Islet precursor cell (in vitro differentiated cells): ENCODE measurements at places on chromosomes 13 and 19.

DNA sequence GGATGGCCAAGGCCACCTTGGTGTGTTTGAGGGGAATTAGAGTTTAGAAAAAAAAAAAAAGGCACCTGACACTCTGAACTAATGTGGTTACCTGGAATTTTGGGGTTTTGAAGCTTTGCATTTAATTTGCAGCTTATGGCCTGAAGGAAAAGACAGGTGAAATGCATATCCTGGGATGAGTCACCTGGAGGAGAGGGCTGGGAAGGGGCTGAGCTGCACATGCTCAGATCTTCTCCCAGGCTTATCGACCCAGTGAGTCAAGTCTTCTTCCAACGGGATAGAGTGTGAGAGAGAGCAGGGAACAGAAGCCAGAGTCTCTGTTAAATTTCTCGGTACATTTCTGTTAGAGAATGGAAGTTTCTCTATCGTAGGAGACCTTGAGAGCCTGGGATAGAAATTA lies 29.7 kb upstream of the ALOX5AP start:
- peak; percentile 85 for DNase-seq

- DNase-seq: no peak
Measured at GRCh38 chr13:105083992-105084391, 1451.5 kb downstream of the EFNB2 start.

- peak; percentile 89 for DNase-seq
Measured at GRCh38 chr19:1929021-1929742, 11.8 kb upstream of the CSNK1G2 start.

DNA sequence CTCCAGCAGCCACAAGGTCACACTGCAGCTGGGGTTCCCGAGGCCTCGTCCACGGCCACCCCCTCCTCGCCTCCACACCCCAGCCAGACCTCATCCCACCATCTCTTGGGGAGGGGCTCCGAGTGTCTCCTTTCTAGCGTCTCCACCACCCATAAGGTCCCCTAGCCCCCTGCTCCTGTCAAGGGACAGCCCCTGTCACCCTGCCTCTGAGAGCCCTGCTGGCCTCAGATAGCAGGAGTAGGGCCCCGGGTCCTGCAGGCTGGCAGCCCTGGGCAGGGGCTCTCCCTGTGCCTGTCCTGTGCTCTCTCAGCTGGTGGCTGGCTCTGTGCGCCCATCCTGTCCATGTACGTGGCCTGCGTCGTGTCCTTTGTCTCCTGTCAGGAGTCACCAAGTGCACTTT lies 17.0 kb downstream of the COMP start:
- no peak for DNase-seq

DNA sequence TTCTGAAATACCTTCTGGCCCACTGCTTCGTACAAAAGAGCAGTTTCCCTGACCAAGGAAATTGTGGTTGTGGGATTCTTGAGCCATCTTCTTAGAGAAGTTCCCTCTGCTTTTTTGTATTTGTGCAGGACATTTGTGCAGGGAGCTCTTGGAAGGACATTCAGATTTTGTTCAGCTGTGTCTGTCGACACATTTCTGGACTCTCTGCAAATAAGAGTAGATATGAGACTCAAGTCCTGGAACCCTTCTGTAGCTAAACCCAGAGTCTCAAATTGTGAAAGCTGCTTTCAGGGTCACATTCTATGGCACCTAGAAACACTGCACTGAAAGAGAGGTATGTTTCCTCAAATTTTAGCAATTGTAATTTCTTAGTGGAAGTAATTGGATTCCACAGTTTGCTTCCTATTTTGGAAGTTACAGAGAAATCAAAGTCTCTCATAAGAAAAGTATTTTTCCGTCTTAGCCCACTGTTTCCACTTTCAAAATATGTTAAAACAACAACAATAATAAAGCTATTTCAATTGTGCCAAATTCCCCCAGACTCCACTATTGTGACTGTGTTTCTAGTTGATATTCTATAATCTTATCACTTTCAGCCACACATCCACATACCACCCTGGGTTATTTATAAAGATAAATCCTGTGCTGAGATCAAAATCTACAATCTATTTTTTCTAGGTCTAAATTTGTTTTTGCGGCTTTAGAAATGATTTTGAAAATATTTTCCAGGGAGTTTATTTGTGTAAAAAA lies 224.0 kb downstream of the COG6 start:
- no peak for DNase-seq

- no peak for DNase-seq
Measured at GRCh38 chr13:31862828-31863227, 123.5 kb downstream of the RXFP2 start.

GRCh38 chr19:21569494-21569865 lies 64.1 kb downstream of the ZNF429 start:
- DNase-seq: no peak

DNA sequence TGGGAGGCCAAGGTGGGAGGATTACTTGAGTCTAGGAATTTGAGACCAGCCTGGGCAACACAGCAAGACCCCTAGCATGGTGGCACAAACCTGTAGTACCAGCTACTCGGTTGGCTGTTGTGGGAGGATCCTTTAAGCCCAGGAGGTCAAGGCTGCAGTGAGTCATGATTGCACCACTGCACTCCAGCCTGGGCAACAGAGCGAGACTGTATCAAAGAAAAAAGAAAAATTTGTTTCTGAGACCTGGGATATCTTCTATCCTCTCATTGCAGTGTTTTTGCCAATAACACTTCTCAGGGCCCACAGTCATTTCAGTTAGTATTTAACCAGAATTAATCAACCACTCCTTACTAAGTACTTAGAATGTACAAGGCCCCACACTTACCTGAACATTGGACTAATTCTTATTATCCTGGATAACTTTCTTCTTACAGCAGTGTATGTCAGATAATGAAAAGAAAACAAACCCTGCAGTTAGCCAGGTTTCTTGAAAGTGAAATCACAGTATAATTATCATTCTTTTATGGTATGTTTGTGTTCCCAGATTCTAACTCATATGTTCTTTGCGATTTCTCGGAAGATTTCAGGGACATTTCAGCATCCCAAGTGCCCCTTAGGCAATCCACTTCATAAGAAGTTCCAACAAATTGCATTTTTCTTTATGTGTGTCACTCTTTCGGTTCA lies 75.6 kb upstream of the KLF5 start:
- no peak for DNase-seq

GRCh38 chr19:30804751-30805150 lies 432.6 kb downstream of the ZNF536 start:
- DNase-seq: no peak

GRCh38 chr13:50208826-50209335 lies 193.6 kb downstream of the KCNRG start:
- DNase-seq: peak; percentile 97

- no peak for DNase-seq
Measured at GRCh38 chr13:85332615-85333014, 466.6 kb downstream of the SLITRK6 start.

DNA sequence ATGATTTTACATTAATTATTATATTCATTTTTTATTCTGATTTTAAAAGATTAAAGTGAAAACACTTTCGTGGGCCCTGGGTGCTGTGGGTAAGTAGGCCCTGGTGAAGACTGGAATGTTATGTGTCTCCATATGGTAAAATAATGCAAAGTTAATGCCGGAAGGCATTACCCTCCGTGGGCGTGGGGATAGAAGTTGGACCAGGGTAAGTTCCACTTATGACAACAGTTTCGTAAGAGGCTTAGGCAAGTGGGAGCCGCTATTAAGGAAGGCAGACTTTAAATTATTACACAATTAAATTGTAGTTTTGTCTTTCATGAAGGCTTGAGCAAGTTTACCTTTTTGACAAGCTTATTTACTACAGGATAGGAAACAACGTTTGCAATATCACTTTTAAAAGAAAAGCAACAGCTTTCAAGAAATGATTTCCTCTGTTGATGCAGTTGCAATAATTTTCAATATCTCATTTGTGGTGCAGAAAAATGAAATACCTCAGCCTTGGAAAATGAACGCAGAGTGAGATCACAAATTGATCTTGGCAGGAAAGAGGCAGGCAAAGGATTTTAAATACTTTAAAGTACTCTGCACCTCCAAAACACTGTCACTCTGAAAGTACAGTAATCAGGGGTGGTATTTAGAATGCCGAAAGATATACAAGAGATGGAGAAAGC lies 310.6 kb downstream of the DCT start:
- no peak for DNase-seq

DNA sequence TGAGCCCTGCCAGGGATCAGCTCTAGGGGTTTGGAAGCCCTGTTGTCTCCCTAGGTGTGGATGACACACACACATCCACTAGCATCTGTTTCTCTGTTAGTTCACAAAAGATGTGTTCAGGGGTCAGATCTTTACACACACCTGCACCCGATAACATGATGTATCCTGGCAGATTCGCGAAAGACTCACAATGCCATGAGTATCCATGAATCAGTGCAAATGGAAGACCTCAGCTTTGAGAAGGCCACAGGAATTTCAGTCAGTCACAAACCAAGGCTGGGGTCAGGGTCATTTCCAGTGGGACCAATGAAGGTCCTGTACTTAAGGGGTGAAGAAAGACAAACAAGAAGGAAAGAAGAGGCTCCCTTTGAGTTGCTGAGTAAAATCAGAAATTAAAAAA lies 898.2 kb downstream of the UQCRFS1 start:
- no peak for DNase-seq

GRCh38 chr13:93690139-93690538 lies 463.5 kb downstream of the GPC6 start:
- no peak for DNase-seq

GRCh38 chr13:21348488-21349120 lies 110.5 kb downstream of the ZDHHC20 start:
- no peak for DNase-seq

DNA sequence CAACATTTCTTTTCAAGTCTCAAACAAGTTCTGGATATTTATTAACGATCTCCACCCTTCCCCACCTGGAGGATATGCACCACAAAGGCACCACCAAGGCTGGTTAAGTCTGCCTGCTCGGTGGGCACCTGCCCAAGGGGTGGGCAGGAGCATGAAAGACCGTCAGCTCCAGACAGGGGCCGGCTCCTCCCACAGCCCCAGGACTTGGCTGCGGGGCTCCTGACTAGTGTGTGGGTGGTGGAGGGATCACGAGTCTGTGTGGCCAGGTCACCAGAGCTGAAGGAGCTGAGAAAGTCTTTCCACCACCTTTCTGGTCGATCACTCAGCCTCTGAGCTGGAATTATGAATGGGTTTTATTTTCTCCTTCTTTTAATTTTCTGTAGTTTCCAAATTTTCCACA lies 7.8 kb downstream of the SLC7A1 start:
- DNase-seq: no peak

- DNase-seq: no peak
Measured at GRCh38 chr19:40281381-40282208, 3.5 kb downstream of the AKT2 start.

DNA sequence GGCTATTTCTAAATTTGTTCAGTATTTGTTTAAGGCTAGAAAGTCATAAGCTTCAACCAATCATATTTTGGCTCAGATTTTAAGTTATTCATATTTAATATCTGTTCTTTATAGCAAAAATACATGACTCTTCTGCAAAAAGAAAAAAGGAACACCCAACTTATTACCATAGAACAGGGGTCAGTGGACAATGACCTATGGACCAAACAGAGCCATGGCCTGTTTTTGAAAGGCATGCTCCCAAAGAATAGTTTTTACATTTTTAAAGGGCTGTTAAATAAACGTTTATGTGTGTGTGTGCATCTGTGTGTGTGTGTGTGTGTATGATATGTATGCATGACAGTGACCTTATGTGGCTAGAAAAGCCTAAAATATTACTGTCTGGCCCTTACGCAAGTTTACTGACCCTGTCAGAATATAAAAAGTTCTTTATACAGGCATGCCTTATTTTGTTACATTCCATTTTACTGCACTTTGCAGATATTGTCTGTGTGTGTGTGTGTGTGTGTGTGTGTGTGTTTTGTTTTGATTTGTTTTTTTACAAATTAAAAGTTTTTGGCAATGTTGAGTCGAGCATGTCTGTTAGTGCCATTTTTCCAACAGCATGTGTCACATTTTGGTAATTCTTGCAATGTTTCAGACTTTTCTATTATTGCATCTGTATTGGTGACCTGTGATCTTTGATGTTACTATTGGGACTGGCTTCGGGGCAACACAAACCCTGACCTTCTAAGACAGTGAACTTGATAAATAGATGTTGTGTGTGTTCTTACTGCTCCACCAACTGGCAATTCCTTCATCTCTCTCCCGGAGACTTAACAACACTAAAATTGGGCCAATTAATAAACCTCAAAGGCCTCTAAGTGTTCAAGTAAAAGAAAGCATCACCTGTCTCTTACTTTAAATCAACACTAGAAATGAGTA lies 22.0 kb downstream of the KLF12 start:
- no peak for DNase-seq

DNA sequence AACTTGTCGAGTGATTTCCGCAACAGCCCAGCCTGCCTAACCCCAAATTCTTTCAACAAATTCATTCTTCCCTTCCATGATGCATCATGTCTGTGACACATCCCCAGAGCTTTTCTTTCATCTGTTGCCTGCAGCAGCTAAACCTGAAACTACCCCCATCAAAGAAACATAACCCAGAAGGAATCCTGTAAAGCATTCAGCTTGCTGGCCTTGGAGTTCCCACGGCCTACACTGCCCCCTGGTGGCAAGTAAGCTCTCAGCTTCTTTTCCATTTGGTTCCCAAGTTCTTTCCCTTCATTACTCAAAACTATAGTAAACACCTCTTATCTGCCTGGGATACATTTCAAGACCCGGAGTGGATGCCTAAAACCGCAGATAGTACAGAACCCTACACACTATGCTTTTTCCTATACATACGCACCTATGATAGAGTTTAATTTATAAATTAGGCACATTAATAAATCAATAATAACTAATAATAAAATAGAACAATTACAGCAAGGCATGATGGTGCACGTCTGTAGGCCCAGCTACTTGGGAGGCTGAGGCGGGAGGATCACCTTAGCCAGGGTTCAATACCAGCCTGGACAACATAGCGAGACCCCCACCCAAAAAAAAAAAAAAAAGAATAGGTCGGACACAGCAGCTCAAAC lies 7.4 kb downstream of the ETHE1 start:
- peak; percentile 94 for DNase-seq

GRCh38 chr13:95391785-95392184 lies 90.5 kb upstream of the ABCC4 start:
- DNase-seq: no peak

GRCh38 chr19:57583521-57584416 lies at the start of gene ZIK1:
ZIK1 (plus strand) TSS chr19:57584145; CDS start chr19:57584357, 212 bp downstream.
- peak; percentile 92 for DNase-seq

- DNase-seq: no peak
Measured at GRCh38 chr13:80296638-80297037, 44.3 kb downstream of the SPRY2 start.

- no peak for DNase-seq
Measured at GRCh38 chr13:51760592-51760991, 43.4 kb downstream of the DHRS12 start.

- DNase-seq: no peak
Measured at GRCh38 chr19:15292847-15293582, 39.3 kb downstream of the BRD4 start.

GRCh38 chr13:101116341-101116740 lies 300.0 kb downstream of the NALCN start:
- DNase-seq: no peak

- no peak for DNase-seq
Measured at GRCh38 chr19:11191934-11192333, 5.4 kb downstream of the KANK2 start.

- DNase-seq: no peak
Measured at GRCh38 chr19:47302249-47302648, 7.4 kb upstream of the C5AR1 start.

GRCh38 chr13:25939961-25940687 lies 111.7 kb downstream of the SHISA2 start:
- no peak for DNase-seq

- DNase-seq: no peak
Measured at GRCh38 chr13:49759503-49759902, 33.0 kb downstream of the KPNA3 start.

GRCh38 chr19:46979126-46980105 lies 40.2 kb upstream of the NPAS1 start:
- no peak for DNase-seq

GRCh38 chr13:82654861-82655855 lies 1227.1 kb downstream of the SLITRK1 start:
- peak; percentile 53 for DNase-seq
